ENCODE measurements at places on chromosomes 5 and 9.

- no peak for DNase-seq
Observed at GRCh38 chr9:129567329-129567728, 53.6 kb downstream of the C9orf50 start.

DNA sequence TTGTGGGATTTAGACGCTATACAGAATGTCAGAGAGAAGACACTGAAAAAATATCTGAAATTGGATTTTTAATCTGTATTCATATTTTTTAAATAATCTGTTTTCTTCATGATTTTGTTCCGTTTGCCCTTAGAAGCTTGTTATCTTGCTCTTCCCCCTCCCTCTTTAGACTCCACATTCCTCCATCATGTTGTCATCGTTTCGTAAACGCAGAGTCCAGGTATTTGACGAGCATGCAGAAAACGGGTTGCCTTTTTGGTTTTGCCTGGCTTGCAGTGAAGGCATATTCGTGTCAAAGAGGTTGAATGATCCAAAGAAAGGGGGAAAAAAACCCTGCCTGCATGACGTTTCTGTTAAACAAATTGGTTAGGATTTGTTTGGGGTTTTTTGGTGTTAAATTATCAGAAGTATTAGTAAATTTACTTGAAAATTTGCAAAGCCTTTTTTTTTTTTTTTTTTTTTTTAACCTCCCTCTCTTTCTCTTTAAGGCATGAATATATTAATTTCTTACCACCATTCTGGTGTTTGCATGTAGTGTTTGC, 2.9 kb downstream of the SPTAN1 start:
- DNase-seq: no peak

DNA sequence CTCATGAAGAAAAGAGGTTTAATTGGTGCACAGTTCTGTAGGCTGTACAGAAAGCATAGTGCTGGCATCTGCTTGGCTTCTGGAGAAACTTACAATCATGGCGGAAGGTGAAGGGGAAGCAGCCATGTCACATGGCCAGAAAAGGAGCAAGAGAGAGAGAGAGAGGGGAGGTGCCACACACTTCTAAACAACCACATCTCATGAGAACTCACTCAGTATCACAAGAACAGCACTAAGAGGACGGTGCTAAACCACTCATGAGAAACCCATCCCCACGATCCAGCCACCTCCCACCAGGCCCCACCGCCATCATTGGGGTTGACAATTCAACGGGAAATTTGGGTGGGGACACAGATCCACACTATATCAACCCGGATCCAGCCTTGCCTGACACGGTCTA, 28.8 kb upstream of the IER5L start:
- no peak for DNase-seq

- DNase-seq: no peak
Observed at GRCh38 chr9:130332384-130332926, 66.9 kb downstream of the HMCN2 start.

GRCh38 chr5:76177978-76178377, 94.8 kb downstream of the SV2C start:
- DNase-seq: no peak

DNA sequence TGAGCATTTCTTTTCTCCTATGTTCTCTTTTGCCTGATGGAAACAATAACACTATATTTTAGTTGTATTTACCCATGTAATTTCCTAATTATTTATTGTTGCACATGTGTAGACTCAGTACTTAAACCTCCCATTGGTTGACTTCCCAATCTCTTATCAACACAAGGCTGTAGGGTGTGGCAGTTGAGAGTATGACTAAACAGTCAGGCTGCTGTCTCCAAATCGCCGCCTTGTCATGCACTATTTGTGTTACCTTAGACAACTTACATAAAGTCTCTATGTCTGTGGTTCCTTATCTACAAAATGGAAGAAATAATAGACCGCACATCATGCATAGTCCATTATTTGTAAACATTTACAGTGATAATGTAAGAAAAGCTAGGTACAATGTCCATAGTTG, 68.9 kb upstream of the EFNA5 start:
- DNase-seq: no peak

DNA sequence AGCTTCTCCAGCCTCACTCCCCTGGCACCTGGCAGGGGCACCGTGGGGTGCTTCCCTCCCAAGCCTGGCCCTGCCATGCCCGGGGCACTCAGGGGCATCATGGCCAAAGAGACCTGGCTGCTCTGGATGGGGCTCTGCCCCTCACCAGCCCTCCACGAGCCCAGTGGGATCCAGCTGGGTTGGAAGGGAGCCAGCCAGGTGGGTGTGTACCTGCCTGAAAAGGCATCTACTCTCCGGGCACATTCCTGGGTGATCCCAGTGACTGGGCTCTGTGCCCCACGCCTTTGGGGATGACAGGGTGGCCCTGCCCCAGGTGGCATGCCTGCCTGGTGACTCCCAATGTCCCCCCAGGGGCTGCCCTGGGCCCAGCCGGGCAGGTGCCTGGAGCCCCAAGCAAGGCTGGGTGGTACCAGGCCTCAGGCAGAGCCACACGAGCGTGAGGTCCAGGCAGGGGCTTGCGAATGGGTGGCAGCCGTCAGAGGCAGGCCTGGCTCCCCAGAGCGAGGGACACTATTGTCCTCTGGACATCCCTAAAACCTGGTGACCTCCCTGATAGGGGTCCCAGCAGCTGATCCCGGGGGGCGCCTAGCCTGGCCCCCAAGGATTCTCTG, 777 bp downstream of the GPSM1 start:
- no peak for DNase-seq

GRCh38 chr9:95457769-95458168, 59.0 kb downstream of the PTCH1 start:
- DNase-seq: no peak

GRCh38 chr5:94748212-94748611, 129.7 kb downstream of the SLF1 start:
- no peak for DNase-seq

DNA sequence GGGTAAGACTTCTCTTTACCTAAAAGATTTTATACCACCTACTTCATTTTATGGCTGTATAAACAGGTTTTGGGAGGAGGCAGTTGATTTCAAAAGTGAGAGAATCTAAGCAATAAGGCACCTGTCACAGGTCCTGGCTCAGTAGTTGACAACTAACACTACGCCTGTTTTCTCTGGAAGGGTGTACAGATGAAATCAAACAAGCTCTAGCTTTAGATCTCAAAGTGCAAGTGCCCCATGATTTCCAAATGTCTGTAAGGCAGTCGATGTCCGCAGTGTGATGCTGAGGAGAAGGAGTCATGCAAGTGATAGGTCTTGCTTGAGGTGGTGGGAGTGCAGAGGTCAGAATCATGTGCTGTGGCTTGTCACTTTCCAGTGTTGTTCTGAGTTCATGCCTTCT, 66.1 kb downstream of the GPR21 start:
- no peak for DNase-seq

- peak; percentile 5 for DNase-seq
Observed at GRCh38 chr9:27528076-27528885, 1.3 kb downstream of the MOB3B start.

DNA sequence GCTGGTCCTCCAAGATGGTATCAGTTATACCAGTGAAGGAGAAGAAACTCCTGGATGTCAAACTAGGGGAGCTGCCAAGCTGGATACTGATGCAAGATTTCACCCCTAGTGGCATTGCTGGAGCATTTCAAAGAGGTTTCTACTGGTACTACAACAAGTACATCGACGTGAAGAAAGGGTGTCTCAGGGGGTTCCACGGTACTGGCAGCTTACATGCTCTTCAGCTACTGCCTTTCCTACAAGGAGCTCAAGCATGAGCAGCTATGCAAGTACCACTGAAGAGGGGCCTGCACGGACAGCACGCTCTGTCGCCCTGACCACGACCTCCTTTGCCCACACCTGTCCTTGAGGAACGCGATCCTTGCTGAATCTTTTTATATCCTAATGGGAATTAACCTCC, 19.5 kb downstream of the ACTL7B start:
- DNase-seq: no peak
